ENCODE measurements at places on chromosomes 4 and X.

DNA sequence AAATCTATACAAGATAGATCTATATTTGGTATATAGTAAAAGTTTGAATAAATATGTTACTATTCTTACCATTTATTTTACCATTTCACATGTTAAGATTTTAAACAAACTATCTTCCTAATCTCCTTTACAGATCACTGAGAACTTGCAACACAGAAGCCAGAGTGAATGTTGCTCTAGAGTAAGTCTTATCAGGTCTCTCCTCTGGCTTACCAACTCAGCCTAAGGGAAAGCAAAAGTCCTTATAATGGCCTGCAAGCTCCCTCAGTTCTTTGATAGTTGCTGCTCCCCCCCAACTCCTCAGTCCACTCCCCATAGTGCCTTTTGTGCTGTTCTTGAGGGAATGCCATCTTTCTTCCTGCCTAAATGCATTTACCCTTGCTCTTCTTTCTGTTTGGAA, 25.7 kb upstream of the SLC7A11 start:
- DNase-seq = no peak

GRCh38 chrX:83535417-83536196, 27.5 kb downstream of the POU3F4 start:
- DNase-seq = no peak

GRCh38 chr4:95627709-95628108, 78.9 kb upstream of the UNC5C start:
- no peak for DNase-seq

- DNase-seq = no peak
These were observed 7.3 kb upstream of the MAGEE1 start for GRCh38 chrX:76420237-76420636.

GRCh38 chr4:73705056-73705432, 35.3 kb upstream of the CXCL8 start:
- DNase-seq = no peak

GRCh38 chrX:46757593-46757992, 1.3 kb downstream of the SLC9A7 start:
- no peak for DNase-seq
